ENCODE measurements at places on chromosomes 5 and 9.
A peak's percentile ranks its signal among the peaks of the same experiment; 100 is the strongest.

DNA sequence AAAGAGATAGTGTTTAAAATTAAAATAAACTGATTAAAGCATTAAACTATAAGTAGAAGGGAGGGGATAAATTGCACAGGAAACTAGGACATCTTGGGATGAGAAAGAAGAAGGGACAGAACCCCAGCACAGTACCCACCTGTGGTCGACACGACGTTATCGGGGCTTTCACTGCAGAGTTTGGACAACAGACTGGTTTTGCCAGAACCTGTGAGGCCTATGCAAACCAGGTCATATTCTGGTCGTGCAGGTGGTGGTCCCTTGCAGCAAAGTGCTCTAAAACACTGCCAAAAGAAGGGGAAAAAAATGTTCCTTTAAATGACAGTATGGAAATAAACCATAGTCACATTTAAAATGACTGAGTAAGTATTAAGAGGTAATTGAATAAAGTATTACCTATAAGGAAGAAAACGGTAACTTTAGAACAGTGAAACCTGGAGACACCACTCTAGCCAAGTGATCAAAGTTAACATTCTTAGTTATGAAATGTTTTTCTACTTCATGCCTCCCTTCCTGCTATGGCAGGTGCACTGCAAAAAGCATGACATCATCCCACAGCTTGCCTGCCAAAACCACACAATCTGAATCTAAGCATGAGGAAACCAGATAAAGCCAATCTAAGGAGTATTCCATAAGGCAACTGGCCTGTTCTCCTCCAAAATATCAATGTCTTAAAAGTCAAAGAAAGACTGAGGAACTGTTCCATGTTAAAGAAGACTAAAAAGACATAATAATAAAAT, 138.6 kb downstream of the ARL15 start:
- DNase-seq: no peak

GRCh38 chr9:14616188-14616982, 76.8 kb downstream of the ZDHHC21 start:
- DNase-seq: no peak

- no peak for DNase-seq
Measured at GRCh38 chr5:11973469-11973868, 69.2 kb upstream of the CTNND2 start.

- no peak for DNase-seq
Measured at GRCh38 chr5:139462586-139463276, at the start of gene ECSCR. Gene ECSCR (minus strand): TSS chr5:139462743. CDS start chr5:139462670, 73 bp downstream.

DNA sequence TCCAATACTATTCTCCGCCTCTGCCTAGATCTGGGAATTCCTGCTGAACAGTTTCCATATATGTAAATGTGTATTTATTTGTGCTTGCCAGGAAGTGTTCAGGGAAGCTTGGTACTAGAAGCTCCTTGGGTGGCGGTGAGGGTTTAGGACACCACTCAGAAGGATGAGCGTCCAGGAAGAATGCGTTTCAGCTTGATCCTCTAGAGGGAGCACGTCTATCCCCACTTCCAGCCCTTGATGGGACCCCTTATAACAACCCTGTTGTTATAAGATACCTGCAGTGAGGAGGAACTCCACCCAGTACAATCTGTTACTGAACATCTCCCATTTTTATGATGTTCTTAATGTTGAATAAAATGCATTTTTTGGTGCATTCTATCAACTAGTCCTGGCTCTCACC, 88.9 kb downstream of the CYFIP2 start:
- DNase-seq: no peak

DNA sequence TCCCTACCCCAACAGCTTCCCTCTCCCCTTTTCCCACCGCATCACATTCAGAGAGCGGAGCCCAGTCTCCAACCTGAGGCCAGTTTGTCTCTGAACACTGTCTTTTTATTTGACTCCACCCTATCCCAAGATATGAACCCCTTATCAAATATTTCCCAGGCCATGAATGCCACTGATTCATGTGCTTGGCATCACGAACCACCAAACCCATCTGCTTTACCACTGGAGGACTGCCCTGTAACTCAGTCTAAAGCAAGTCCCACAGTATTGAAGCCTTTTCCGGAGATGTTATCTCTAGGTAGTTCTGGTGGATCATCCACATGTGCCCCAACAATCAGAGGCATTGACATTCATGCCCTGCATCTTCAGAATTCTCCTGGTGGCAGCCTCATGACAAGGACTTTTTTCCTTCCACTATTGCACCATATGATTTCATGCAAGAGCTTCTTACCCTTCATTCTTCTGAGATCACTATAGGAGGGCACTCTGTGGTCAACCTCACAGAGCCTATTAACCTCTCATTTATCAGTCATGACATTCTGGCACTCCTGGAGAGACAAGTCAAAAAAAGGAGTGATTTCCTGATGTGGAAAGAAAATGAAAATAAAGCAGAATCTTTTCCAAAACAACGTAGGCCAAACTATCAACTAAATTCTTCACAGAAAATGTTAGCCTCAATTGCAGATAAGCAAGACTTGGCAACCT, 12.3 kb upstream of the SPATA31D4 start:
- no peak for DNase-seq

DNA sequence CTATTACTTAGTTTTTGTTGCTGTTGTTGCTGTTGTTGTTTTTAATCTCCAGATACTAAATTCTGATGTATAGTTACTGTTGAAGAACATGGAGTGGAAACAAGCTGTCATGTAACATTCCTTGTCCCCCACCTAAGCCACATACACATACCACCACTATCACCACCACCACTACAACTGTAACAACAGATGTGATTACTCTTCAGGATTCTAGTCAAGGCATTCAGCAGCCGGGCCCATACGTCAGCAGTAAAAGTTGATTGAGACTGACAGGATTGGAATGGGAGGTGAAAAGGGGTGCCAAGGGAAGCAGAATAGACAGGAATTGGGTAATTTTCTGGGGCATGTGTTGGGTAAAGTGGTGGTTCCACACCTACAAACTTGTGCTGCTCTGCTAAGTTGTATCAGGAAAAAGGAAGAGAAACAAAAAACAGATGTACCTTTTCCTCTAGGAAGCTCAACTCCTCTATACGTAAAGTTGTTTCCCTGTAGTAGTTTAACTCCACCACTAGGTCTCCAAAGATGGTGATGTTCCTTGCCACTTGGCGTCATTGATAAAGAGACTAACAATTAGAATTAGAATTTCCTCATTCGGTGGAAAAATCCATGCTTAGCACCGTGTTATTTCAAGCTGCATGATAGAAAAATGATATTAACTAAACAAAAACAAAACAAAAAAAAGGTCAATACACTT, 138.6 kb downstream of the ARRDC3 start:
- DNase-seq: no peak

GRCh38 chr5:174177531-174177930, 132.0 kb downstream of the NSG2 start:
- no peak for DNase-seq

DNA sequence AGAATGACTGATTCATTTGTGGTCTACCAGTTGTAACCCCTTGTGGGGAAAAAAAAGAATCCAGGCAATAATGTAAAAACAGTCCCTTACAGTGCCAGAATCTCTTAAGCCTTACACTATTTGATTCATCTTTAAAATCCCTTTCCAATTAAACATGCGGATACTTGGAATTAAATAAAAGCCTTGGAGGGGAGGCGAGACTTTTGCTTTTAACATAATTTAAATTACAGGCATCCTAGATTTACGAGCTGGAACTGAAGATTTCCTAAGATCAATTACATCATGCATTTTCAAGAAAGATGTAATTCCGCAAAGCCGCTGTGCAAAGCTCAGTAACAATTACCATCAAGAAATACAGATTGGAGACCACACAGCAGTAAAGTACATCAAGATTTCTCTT, 370.2 kb downstream of the MTRR start:
- no peak for DNase-seq

DNA sequence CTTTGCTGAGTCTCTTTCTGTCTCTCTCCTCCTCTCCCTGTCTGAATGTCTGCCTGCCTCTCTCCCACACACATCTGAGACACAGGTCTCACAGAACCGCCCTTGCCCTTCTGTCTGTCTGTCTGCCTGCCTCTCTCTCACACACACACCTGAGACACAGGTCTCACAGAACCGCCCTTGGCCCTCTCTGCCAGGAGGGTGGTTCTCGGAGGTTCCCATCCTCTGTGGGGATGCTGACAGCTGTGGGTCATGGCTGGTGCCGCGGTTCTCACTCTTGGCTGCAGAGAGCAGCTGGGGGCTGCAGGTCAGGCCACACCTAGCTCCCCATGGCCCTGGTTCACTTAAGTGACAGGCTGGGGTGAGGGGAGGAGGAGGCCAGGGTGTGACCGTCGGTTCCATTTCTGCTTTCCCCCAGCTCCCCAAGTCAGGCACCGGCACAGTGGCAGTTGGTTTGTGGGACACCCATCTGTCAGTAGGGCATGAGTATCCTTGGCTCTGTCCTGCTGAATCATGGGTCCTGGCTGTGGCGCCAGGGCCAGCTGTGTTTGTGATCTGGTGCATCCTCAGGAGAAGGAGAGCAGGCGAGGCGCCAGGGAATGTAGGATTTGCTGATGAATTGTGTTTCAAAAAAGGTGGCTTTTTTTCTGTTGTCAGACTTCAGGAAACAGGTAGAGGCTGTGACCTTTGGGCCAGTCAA, 42.3 kb upstream of the CLPTM1L start:
- DNase-seq: no peak

- DNase-seq: no peak
Measured at GRCh38 chr9:34486572-34486971, 28.0 kb downstream of the DNAI1 start.

- no peak for DNase-seq
Measured at GRCh38 chr5:142317753-142318152, 7.1 kb downstream of the SPRY4 start.

DNA sequence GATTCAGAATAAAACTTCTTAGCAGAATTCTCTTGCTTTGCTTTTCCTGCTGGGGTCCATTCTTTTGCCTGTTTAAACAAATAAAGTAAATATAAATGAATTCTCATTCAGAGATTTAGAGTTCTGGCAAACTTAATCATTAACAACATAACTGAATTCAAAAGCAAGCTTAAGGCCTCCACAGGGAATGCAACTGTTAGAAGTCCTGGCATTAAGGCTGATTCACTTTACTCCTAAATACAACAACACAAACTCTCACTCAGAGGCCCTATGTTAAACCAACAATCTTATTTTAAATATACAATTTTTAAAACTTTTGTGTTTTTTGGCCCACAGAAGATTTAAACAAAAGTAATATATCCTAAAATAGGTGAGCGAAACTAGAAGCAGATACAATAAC, 178.3 kb downstream of the AP3B1 start:
- DNase-seq: no peak

DNA sequence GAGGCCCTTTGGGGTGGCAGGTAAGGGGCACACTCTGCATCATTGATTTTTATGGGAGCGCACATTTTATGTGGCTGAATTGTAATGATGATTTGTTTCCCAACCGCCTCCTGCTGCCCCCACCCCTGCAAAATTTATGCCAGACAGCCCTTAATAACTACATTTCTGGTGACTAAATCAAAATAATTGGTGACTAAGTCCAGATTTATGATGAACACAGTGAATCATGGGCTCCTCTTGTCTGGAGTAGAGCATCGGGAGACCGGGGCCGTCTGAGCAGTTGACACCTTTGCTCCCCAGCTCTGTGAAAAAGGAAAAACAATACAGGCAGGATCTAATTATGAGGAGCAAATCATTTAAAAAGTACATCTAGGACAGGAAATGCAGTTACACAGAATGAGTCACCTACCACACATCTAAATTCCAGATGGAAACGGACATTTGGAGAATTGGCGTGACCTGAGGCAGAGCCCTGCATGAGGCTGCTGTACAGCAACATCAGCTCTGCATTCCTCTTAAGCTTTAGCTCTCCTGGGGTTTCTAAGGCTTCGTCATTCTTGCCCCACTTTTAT, 58.9 kb downstream of the DOCK2 start:
- no peak for DNase-seq

DNA sequence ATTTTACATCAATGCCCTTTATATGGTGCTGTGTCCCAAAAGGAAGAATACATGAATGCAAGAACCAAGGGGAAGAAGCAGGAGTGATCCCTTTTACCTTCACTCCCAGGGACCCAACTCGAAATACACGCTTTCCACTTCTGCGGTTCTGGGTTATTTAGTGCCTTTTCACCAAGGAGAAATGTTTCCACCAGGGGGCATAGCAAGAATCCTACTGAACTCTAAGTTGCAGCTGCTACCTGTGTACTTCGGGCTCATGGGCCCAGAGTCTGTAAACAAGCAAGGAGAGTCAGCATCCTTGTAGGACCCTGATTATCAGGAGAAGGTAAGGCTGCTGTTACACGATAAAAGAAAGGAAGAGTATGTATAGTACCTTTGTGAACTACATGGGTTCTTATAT, 45.7 kb downstream of the DPYSL3 start:
- no peak for DNase-seq

- no peak for DNase-seq
Measured at GRCh38 chr5:120927950-120928530, 463.9 kb downstream of the PRR16 start.

DNA sequence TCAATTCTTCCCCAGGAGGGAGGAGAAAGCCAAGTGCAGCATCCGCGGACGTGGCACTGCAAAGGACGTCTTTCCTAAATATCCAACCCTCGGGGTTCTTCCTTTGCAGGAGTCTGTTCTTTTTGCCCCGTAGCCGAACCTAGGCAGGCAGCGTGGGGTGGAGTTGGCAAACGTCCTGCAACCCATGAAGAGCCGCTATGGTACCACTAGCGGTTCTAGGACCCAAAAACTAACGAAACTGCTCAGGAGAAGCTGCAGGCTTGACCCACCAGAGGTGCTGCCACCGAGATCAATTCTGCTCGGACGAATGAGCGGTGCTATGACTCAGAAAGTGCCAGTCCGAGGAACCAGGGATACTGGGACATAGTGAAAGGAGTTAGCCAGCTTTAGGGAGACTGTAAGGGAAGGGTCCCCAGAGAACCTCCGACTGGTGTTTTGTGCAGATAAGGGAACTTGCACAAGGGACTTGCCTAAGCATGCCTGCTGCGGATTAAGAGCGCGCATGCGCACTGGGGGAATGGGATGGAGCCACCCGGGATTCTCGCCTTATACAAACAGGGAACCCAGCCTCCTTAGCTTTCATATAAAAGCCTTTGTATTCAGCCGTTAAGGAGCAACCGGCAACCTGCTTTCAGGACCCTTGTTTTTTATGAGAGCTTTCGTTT, 32.7 kb downstream of the ANXA2R start:
- DNase-seq: peak; percentile 68

GRCh38 chr9:126457175-126457547, 130.5 kb downstream of the MVB12B start:
- no peak for DNase-seq

Data from activated effector memory CD4-positive, alpha-beta T cell treated with Interleukin-2 at 50 U/mL for 16 hours (primary cell).